ENCODE measurements at places on chromosomes 3 and 15.

GRCh38 chr3:55202326-55202725, 274.5 kb upstream of the LRTM1 start:
- H3K27ac ChIP-seq = no peak overlapping the region
- H3K4me3 ChIP-seq = no peak overlapping the region
- H3K4me1 ChIP-seq = no peaks in the 10 kb centered on the region
- H3K36me3 ChIP-seq = no peaks in the 10 kb centered on the region
- DNase-seq = no peak

- H3K27me3 ChIP-seq = no peaks in the 10 kb centered on the region
- no peak for DNase-seq
- H3K27ac ChIP-seq = no peak overlapping the region
- H3K4me1 ChIP-seq = peaks cover 15% of the 10 kb centered on the region
- no peak overlapping the region for H3K4me3 ChIP-seq
These were observed 70.6 kb upstream of the RAD18 start for GRCh38 chr3:9033867-9034266.

GRCh38 chr15:42453826-42454225, 37.1 kb downstream of the ZNF106 start:
- H3K27me3 ChIP-seq = no peaks in the 10 kb centered on the region
- H3K4me3 ChIP-seq = no peak overlapping the region
- no peak for DNase-seq
- H3K27ac ChIP-seq = no peak overlapping the region

DNA sequence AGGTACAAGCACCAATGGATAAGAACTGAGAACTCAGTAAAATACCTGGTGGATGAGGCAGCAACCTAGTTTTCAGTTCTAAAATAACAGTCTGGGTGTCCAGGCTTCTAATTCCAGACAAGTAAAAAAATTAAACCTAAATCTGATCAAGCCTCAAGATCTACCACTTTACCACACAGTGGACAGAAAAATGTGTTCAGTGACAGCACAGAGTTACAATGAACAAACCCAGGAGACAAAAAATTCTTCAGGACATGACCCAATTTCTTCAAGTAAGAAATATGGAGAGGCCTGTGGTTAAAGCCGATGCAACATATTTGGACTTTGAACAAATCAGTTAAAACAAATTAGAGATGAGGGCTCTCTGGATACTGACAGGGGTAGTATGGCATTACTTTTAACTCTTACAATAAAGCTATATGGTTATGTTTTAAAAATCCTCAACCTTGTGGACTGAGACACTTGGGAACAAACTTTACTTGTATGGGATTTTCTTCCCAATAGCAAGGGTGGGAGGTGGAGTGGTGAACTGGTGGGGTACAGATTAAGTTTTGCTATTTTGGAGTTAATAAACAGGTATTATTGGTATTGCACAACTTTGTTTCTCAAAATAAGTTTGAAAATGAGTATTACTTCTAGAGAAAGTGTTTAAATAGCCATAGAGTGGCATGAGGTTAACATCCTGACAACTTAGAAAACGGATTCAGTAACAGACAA, 14.2 kb downstream of the CCNL1 start:
- DNase-seq = no peak
- peaks cover 84% of the 10 kb centered on the region for H3K36me3 ChIP-seq
- H3K4me3 ChIP-seq = no peak overlapping the region
- H3K4me1 ChIP-seq = no peaks in the 10 kb centered on the region
- H3K27me3 ChIP-seq = no peaks in the 10 kb centered on the region
- no peak overlapping the region for H3K27ac ChIP-seq

All from tibial artery (tissue), 4 donors.